ENCODE measurements at places on chromosomes 5 and 9. TPM values are rescaled to one million over a fixed set of nuclear protein-coding genes. Genes with fewer than 3 reads are reported as not detected.

GRCh38 chr5:169812786-169813185, 167.5 kb downstream of the INSYN2B start:
- no peak overlapping the region for H3K27ac ChIP-seq
- no peak overlapping the region for H3K4me3 ChIP-seq
- H3K27me3 ChIP-seq, result no peaks in the 10 kb centered on the region
- no peaks in the 10 kb centered on the region for H3K36me3 ChIP-seq

GRCh38 chr9:105681724-105682123, 12.6 kb upstream of the TMEM38B start:
- H3K27me3 ChIP-seq, result no peaks in the 10 kb centered on the region
- DNase-seq, result no peak
- H3K4me1 ChIP-seq, result peaks cover 26% of the 10 kb centered on the region
- H3K4me3 ChIP-seq, result no peak overlapping the region

DNA sequence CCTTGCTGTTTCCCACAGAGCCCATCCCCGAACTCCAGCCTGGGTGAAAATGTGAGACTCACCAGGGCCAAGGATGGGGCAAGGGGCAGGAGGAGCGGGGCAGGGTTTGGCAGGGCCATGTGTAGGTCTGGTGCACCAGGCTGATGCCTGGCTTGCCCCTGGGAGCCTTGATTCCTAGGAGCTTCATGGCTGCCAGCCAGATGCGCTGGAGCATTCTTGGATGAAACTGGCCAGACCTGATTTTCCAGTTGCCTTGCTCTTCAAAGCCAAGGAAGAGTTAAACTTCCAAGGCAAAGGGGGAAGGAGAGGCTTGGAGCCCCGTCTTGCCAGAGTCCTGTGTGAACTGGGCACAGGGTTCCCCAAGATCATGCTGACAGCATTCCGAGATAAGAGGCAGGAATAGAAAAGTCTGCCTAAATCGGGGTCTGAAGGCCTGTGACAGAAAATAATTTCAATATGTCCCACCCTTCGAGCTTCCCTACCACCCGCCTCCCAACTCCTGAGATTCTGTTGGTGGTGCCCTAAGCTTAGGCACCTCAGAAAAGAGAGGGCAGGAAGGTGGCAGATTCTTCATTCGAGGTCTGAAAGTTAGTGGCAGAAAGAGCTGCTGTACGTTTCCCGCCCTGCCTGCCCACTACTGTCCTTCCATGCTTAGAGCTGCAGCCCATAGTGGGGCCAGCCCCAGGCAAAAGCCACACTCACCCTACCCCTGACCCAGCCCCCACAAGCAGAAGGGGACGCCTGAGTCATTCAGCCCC, 20.4 kb downstream of the FAT2 start:
- H3K36me3 ChIP-seq, result no peaks in the 10 kb centered on the region
- H3K4me3 ChIP-seq, result no peak overlapping the region
- DNase-seq, result peak; percentile 66
- H3K27me3 ChIP-seq, result no peaks in the 10 kb centered on the region
- H3K4me1 ChIP-seq, result no peaks in the 10 kb centered on the region
- H3K27ac ChIP-seq, result no peak overlapping the region

DNA sequence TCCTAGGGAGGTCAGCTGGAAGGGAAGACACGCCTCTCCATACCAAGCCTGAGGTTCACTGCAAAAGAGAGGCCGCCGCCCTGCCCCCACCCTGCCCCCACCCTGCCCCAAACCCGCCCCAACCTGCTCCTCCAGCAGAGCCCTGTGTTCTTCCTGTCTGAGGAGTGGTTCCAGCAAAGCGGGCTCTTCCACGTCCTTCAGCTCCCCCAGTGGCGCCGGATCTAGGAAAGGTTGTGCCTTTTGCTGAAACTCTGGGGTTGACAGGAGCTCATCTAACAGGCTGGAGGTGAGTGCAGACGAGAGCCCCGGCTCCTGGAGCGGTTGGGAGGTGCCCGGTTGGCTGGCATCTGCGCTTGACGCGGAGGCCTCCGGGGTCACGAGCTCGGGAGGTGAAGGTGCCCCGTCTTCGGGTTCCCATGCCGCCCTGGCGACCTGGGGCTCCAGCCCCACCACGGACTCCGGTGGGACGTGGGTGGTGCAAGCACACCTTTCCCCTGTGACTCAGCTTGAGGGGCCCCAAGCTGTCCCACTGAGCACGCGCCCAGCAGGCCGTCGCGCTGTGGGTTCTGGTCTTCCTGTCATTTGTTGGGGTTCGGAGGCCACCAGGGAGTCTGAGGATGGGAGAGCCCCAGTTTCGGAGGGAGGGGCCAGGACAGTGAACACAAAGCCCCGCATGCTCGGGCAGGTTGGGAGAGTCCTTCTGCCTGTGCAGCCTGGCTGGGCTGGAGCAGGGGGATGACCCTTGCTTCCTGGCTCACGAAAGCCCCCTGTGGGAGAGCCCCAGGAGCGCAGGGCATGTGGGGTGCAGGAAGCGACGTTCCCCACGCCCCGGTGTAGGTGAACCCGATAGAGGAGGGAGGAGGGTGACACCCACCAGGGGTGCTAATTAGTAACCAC, 1467.1 kb downstream of the FOXD4L5 start:
- DNase-seq, result peak; percentile 89
- H3K4me3 ChIP-seq, result peak overlapping the region; percentile 63
- no peaks in the 10 kb centered on the region for H3K4me1 ChIP-seq
- no peak overlapping the region for H3K27ac ChIP-seq
- H3K27me3 ChIP-seq, result peaks cover 30% of the 10 kb centered on the region
- no peaks in the 10 kb centered on the region for H3K36me3 ChIP-seq

DNA sequence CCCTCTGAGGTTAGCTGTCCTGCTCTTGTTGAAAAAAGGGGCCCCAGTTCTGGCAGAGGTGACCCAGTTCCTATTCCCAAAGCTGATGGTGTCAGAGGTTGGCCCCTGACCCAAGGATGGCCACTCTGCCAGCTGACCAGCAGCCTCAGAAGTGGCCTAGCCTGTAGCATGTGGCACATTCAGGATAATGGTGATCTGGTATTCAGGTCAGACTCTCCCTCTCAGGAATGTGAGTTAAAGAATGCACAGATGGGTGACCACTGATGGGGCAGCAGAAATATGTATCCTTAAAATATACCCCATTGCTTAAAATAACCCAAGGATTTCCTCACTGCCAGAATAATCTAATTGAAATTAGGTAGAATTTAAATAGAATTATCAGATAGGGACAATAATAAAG, 369.2 kb downstream of the SEMA5A start:
- no peak overlapping the region for H3K4me3 ChIP-seq
- H3K27me3 ChIP-seq, result no peaks in the 10 kb centered on the region
- peaks cover 68% of the 10 kb centered on the region for H3K36me3 ChIP-seq
- DNase-seq, result no peak
- no peak overlapping the region for H3K27ac ChIP-seq
- no peaks in the 10 kb centered on the region for H3K4me1 ChIP-seq

- no peaks in the 10 kb centered on the region for H3K27me3 ChIP-seq
- peaks cover 43% of the 10 kb centered on the region for H3K36me3 ChIP-seq
- no peak overlapping the region for H3K4me3 ChIP-seq
- DNase-seq, result no peak
- peaks cover 5% of the 10 kb centered on the region for H3K4me1 ChIP-seq
- no peak overlapping the region for H3K27ac ChIP-seq
Observed at GRCh38 chr9:27565696-27566095, 7.6 kb downstream of the C9orf72 start.

DNA sequence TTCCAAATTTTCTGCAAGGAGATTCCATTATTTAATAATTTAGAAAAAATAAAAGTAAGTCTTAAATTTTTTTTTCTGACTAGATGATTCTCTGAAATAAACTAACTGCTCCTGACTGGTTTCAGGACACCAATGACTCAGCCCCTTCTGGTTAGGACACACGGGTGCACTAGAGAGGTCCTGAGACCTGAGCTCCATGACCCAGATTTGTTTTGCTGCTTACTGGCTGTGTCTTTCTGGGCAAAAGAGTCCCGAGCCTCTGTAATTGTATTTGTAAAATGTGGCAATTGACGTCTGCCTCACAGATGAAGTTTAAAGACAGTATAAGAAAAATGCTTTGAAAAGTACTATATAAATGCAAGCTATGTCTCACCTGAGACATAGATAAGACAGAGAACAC, 89.1 kb downstream of the SLC24A2 start:
- peak; percentile 50 for DNase-seq
- no peak overlapping the region for H3K4me3 ChIP-seq
- H3K27me3 ChIP-seq, result no peaks in the 10 kb centered on the region
- no peak overlapping the region for H3K27ac ChIP-seq
- peaks cover 2% of the 10 kb centered on the region for H3K4me1 ChIP-seq

- DNase-seq, result peak; percentile 63
- no peak overlapping the region for H3K27ac ChIP-seq
- no peaks in the 10 kb centered on the region for H3K36me3 ChIP-seq
Observed at GRCh38 chr5:146072595-146072994, 32.8 kb downstream of the PLAC8L1 start.

- DNase-seq, result no peak
- H3K27ac ChIP-seq, result no peak overlapping the region
- H3K4me3 ChIP-seq, result no peak overlapping the region
- H3K36me3 ChIP-seq, result no peaks in the 10 kb centered on the region
- H3K4me1 ChIP-seq, result no peaks in the 10 kb centered on the region
- H3K27me3 ChIP-seq, result no peaks in the 10 kb centered on the region
Observed at GRCh38 chr9:20477940-20478620, 144.2 kb downstream of the MLLT3 start.

FBLL1 gene
- total RNA-seq, result 1.1 TPM

C8G gene
- 1.6 TPM for total RNA-seq

IL4 gene
- not detected for total RNA-seq

IFNA13 gene
- total RNA-seq, result not detected

NOTCH1 gene
- total RNA-seq, result 22.3 TPM

CTNND2 gene
- total RNA-seq, result 6.5 TPM

GPR151 gene
- total RNA-seq, result 5.1 TPM

GARNL3 gene
- 7.3 TPM for total RNA-seq

STC2 gene
- total RNA-seq, result 116 TPM

Data from endodermal cell (in vitro differentiated cells).